ENCODE measurements at places on chromosomes 6 and 20.

- DNase-seq = no peak
These were observed 401.2 kb upstream of the RNF217 start for GRCh38 chr6:124560873-124561567.

- DNase-seq = no peak
These were observed 39.3 kb upstream of the OSTM1 start for GRCh38 chr6:108113557-108114519.

GRCh38 chr6:30759575-30760239, 15.4 kb upstream of the IER3 start:
- no peak for DNase-seq

DNA sequence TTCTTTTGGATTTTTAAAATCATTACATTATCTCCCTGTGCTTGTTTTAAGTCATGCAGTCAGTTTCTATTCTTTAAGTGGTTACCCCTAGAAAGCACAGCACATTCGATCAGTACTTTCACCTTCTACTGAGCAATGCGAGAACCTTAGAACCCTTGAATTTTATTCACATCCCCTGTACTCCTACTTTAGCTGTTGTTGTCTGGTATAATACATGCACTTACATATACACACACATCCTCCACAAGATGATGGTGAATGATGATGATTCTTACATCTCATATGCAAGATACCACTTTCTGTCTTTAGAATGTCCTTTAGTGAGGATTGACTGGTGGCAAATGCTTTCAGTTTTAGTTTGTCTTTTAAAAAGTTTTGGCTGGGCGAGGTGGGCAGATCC, 5.7 kb downstream of the CDC40 start:
- DNase-seq = no peak

DNA sequence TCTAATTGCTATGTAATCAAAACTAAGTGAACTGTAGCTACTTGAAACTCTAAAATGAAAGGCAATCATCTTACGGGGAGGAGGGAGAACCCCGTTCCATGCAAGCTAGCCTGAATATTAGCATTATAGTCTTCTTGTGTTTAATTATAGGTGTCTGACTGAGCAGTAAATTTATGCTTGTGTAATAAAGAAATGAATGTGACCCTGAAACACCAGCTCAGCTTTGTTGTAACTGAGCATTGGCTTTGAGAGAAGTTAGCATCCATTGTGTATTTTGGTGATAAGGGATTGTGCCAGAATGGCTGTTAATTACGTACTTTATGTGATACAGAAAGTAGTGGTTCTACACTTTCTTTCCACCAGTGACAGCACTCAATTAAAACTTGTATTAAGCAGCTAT, 86.9 kb downstream of the QKI start:
- DNase-seq = no peak

GRCh38 chr6:147549531-147549930, 41.0 kb downstream of the SAMD5 start:
- DNase-seq = no peak

- no peak for DNase-seq
These were observed 161.8 kb downstream of the NFATC2 start for GRCh38 chr20:51380401-51381385.

DNA sequence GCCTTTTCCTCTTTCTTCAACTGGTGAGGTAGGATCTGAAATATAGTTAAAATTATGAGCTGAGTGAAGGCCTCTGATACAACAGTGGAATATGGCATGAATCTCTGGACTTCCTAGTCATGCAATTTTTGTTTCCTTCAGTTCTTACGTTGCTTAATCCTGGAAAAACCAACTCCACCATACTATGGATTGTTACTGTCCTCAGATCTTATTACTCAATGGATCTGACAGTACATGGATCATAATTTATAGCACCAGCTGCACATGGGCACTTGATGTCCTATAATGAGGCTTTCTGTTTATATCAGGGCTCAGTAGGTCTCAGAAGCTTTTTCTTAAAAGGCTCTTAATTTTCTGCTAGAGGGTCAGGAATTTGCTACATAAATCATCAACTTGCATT, 1341.0 kb upstream of the EYS start:
- no peak for DNase-seq

GRCh38 chr20:59164686-59165391, 1.2 kb downstream of the ZNF831 start:
- no peak for DNase-seq

GRCh38 chr20:31923388-31924331, 28.2 kb downstream of the PDRG1 start:
- DNase-seq = no peak

DNA sequence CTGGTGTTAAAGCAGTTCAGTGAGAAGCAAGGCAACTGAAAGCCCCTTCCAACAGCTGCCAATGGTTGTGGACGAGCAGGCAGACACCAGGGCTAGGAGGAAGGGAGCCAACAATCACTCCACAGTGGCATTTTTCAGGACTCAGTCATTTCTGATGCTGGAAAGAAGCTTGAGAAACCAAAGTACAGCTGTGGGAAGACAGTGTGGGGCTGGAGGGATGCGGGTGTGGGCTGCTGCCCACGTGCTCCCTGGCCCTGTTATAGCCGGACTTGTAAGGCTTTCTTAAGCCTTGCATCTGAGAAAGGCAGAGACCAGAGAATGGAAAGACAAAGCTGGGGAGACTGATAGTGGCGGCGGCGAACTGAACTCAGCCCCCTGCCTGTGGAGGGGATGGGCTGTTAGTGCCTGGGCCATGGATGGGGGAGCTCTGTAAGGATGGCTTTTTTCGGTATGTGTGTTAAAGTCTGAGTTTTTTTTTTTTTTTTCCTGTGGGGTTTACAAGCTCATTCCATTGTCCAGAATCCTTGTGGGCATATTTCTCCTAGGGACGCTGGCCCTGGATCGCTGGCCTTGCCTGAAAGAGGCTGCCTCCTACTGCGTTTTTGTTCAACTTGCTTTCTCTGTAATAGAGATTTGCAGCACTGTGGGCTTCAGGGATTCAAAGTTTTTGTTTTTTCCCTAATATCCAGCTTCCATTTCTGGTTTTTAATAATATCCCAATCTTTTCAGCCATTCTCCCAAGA, 91.7 kb downstream of the GJA10 start:
- no peak for DNase-seq

DNA sequence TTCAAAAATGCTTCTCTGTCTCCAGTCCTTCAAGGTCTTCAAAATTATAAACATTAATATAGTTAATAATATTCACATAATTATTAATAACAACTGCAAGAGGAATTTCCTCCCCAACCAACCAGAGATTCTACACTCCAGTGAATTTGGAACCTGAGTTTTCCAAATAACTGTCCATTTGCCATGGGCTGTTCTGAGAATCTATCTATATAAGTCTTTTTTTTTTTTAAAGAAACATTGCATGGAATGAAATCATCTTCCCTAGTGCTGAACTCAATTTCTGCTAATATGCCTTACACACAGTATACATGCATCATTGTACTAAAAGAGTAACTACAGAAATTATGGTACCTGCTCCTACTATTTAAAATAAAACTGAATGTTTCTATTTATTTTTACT, 113.9 kb downstream of the SLC22A3 start:
- no peak for DNase-seq

DNA sequence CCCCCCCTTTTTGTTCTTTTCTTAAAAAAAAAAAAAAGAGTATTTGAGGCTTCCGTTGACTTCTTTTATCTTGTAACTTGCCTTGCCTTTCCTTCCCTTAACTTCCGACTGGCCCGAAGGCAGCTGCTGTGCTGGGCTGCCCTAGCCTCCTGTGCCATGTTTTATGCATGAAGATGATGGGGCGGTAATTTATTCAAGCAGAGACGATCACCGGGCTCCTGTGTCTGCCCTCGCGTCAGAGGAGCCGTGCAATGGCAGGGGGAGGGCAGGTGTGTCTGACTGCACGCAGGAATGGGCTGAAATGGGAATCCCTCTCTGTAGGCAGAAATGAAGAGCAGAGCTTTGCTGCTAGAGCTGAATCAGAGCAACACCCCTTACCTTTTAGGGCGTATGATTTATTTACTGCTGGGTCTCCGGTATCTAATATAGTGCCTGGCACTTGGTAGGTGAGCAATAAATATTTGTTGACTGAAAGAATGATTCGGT, 106.3 kb upstream of the RIPOR2 start:
- no peak for DNase-seq

- DNase-seq = no peak
These were observed 36.5 kb upstream of the PHACTR3 start for GRCh38 chr20:59567585-59568508.

DNA sequence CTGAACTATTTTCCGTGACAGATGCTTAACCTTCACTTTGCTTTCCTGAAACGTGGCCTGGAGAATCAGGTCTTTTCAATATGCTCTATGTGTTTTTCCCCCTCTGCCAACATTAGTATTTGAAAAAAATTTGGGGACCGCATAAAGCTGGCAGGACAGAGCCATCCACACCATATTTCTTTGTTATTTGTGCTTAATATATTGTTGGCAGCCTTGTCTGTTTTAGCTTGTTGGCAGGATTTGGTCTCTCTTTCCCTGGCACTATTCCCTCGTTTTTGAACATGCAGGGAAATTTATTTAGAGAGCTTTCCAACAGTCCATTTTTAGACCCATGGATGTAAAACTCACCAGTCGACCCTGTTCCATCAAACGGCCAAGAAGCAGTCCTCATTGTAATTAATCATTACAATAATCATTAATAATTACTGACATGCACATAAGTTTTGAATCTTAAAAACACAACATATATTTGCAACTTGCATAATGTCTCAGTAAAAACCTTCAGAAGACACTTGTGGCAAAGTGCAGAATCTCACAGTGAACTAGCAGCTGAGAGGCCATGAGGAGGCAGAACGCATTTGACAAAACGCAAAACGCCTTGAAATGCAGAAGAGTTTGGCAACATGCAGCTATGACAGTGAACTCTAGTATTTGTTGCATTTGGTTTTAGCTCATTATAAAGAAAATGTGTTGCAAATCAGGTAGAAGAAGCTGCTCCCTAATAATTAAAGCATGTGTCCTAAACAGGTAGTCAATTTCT, 514.2 kb downstream of the C6orf118 start:
- DNase-seq = no peak

DNA sequence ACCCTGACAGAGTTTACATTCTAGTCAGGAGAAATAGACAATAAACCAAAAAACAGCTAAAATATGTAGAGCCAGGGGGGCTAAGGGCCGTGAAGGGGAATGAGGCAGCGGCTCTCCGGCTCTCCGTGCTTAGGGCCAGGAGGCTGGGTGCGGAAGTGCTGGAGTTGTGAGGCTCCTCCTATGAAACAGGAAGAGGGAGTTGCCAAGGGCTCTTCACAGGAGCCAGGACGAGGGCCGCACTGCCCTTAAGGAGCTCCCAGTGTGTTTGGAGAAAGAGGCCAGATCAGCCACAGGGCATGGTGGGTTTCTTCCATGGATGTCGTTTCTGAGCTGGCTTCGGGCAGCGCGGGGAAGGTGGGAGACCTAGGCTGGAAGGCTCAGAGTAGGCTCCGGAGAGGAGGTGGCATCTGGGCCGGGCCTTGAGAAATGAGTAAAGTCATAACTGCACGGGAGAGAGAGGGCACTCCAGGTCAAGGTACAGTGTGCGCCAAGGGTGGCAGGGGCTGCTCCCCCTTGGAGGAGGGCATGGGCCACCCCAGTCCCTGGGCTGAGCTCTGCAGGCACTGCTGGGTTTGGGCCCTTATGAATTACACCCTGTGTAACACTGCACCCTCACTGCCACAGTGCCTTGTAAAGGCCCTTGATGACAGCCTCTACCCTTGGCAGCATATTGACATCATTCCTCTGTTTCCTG, 20.8 kb upstream of the MLN start:
- no peak for DNase-seq

- DNase-seq = no peak
These were observed 469.1 kb downstream of the BTBD3 start for GRCh38 chr20:12386821-12387220.

GRCh38 chr20:36929290-36929689, 22.2 kb downstream of the SAMHD1 start:
- no peak for DNase-seq

GRCh38 chr6:148760258-148760534, 13.4 kb downstream of the UST start:
- DNase-seq = no peak

- no peak for DNase-seq
These were observed 41.6 kb upstream of the SPDEF start for GRCh38 chr6:34597605-34598353.

DNA sequence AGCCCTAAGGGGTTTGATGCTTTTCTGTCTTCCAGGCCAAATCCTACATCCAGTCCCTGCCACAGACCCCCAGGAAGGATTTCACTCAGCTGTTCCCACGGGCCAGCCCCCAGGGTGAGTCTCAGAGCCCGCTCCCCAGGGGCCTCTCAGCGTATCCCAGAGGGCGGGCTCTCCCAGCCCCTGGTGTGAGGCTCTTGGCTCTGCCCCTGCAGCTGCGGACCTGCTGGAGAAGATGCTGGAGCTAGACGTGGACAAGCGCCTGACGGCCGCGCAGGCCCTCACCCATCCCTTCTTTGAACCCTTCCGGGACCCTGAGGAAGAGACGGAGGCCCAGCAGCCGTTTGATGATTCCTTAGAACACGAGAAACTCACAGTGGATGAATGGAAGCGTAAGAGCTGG, 8.4 kb downstream of the MAPK13 start:
- no peak for DNase-seq

DNA sequence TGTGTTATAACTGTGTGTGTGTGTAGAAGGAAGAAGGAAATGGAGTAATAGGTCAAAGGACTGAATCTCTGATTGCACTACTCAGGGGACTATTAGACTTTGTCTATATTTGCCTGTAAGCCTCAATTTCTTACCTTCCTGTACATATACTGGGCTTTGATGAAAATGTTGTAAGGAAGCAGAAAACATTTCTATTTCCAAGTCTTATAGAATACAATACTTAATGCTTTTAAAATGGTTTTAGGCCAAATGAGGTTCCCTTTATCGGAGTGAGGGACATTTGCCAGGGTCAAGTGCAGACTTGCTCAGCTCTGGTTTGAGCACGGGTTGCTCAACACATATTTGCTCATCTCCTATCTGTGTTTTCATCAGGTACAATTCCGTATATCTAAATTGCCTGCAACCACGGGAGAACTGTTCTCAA, 28.3 kb downstream of the MEP1A start:
- DNase-seq = no peak

DNA sequence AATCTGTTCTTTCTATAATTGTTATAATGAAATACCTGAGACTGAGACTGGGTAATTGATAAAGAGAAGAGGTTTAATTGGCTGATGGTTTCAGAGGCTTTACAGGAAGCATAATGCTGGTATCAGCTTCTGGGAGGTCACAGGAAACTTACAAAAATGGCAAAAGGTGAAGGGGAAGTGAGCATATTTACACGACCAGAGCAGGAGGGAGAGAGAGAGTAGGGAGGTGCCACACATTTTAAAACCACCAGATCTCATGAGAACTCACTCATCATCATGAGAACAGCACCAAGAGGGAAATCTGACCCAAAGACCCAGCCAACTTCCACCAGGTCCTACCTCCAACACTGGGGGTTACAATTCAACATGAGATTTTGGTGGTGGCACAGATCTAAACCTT, 2.6 kb upstream of the SIRPB1 start:
- DNase-seq = no peak

DNA sequence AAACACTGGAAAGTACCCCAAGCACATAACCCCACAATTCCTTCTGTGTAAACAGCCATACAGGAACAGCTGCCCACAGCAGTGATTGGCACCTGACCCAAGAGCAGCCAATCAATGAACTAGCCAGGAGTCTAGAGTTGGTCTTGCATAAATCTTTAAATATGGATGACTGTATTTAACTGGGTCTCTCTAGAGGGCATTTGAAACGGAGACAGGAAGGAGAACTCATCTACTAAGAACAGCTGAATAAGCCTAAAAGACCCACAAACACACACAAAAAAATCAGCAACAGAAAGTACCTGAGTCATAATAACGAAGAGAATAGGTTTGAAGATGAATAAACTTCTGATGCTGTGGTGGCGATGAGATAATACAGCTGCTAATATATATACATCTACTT, 49.0 kb upstream of the ASF1A start:
- DNase-seq = no peak
